ENCODE measurements at places on chromosomes 13 and 19.

- DNase-seq = no peak
These were observed 29.1 kb downstream of the NFIX start for GRCh38 chr19:13024126-13024950.

DNA sequence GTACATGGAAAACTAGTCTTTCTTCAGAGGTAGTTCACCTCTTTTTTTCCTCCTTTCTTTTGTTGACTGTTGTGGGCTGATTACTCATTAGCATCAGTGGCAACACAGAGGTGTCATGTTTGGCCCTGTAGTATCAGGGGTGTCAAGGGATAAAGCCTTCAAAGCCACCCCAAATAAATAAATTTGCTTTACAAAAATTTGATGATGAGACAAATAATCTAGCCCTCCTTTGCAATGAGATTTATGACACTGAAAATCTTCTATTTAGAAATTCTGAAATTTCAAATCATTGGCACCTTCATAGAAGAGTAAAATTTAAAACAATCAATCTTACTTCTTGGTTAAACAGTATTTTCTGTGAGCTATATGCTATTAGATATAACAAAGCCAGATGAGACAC, 1.9 kb downstream of the LACC1 start:
- no peak for DNase-seq

DNA sequence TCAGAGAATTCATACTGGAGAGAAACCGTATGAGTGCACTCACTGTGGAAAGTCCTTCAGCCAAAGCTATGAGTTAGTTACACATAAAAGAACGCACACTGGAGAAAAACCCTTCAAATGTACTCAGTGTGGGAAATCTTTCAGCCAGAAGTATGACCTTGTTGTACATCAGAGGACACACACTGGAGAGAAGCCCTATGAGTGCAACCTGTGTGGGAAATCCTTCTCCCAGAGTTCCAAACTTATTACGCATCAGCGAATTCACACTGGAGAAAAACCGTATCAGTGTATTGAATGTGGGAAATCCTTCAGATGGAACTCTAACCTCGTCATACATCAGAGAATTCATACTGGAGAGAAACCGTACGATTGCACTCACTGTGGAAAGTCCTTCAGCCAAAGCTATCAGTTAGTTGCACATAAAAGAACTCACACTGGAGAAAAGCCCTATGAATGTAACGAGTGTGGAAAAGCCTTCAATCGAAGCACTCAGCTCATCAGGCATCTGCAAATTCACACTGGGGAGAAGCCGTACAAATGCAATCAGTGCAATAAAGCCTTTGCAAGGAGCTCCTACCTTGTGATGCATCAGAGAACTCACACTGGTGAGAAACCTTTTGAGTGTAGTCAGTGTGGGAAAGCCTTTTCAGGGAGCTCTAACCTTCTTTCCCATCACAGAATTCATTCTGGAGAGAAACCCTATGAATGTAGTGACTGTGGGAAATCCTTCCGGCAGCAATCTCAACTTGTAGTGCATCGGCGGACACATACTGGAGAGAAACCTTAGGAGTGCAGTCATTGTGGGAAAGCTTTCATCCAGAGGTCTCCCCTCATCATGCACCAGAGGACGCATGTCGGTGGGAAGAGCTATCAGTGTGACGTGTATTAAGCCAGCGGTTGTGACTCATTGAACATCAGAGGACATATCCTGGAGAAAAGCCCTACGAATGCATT, 16.5 kb upstream of the ZNF8 start:
- no peak for DNase-seq

DNA sequence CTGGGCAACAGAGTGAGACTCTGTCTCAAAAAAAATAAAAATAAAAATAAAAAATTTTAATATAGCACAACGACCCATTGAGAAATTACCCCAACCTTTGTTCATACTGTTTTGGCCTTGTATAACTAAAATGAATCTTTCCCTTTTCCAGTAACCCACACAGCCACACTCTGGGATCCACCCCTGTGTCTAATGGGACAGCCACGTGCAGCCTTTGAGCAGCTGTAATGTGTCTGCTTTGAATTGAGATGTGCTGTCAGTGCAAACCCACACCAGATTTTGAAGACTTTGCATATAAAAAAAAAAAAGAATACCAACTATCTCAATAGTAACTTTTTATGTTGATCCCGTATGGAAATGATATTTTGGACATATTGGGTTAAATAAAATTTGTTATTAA, 112.7 kb upstream of the UBL3 start:
- DNase-seq = no peak

DNA sequence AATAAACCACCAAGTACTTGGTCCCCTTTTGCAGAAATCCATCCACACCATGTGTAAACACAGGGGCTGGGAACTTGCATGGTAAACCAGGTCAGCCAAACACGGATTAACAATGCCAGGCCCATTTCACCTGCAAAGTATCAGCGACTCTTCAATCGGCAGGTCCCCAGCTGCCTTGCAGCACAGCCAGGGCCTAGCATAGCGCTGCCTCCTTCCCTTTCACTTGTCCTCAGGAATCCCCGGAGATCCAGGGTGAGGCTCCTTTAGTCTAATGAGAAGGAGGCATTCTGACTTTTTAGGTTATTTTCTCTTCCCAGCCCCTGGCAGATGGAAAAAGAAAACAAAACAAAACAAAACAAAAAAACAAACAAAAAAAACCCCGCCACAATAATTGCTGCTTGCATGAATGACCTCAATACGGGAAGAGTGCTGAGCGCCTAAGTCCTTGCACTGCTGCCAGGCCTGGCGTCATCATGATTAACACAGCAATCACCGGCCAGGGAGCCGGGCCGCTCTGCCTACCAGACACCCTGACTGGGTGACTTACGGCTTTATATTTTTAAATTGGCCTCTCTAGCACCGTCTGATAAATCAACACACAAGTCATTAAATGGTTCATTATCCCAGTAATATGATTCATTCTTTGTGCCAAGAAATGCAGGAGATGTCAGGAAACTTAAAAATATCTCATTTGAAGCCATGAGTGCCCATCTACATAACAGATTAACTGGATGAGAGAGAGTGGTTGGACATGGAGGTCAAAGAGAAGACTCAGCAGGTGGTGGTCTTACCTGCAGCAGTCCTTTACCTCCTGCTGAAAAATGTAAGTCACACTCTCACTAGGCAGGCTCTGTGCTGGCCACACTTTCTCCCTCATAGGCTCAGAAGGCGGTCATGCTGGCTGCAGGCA, 692.7 kb downstream of the UQCRFS1 start:
- no peak for DNase-seq

DNA sequence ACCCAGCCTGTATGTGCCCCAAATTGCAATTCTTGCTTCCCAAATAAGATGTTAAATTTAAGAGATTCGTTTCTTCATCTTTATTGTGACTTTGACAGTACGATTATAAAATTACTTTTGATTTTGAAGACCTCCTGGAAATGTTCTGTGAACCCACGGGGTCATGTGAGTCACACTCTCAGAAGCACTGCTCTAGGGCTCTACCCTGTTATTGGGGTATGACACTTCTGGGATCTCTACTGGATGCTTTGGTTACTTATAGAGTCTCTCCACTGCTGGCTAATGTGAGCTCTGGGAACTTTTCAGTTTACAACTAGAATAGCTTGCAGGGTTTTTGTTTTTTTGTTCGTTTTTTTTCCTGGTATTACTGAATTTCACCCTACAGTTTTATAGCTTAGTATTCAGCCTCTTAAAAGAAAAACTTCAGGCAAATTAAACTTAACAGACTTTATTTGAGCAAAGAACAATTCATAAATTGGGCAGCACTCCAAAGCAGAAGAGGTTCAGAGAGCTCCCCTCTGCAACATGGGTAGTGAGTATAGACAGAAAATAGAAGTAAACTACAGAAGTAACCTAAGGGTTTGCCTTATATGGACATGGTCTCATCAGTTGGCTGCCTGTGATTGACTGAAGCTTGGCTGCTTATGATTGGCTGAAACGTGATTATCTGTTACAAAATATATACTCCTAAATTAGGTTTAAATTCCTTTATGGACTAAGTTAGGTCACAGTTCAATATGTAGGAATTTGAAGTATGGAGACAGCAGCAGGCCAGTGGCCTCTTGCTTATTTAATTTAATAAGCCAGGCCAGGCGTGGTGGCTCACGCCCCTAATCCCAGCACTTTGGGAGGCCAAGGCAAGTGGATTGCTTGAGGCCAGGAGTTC, 28.5 kb upstream of the PSPC1 start:
- no peak for DNase-seq

DNA sequence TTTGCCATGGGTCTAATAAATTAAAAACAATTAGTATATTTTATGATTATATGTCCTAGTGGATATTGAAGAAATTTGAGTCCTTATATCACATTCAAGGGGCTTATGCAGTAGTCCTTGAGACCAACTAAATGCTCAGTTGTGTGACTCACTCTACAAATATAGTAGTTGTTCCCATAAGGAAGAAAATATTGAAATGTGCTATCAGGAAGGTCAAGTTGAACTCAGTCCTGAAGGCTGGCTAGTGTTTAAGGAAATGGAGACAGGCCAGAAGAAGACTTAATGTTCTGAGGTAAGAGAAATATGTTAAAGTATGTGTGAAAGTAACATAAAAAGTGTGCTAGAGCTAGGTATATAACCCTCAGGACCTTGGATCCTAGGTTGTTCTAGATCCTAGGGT, 766.1 kb upstream of the GPC6 start:
- DNase-seq = no peak

DNA sequence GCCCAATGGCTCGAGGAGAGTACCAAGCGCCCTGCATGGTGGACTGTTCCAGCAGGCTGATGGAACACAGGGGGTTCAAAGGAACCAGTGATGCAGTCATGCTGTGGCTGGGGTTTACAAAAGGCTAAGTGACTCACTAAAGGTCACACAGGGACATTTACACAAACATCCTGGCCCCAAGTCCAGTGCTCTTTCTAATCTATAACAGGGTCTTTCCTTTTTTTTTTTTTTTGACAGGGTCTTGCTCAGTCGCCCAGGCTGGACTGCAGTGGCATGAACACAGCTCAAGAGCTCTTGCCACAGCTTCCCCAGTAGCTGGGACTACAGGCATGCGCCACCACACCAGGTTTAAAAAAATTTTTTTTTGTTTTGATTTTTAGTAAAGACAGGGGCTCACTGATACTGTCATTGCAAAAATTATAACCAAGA, 2.8 kb upstream of the SLC25A15 start:
- no peak for DNase-seq

GRCh38 chr19:2201473-2202148, 34.5 kb downstream of the PLEKHJ1 start:
- DNase-seq = no peak

GRCh38 chr19:13946414-13946813, 5.9 kb upstream of the DCAF15 start:
- DNase-seq = no peak

DNA sequence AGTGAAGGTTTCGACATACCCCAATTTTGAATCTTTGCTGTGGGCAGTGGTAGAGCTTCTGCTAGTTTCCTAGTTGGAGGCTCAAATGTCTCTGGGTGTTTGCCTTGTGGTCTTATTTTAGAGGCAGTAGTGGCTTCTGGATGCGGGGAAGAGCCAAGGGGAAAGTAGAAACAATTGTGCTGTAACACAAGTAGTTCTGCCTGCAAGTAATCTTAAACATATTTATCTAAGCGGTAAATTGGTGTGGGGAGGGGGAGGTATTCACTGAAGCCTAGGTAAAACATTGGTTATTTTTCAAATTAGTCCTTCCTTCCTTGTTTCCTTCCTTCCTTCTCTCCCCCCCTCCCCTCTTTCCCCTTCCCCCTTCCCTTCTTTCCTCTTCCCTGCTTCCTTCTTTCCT, at the start of gene PCDH20:
TSS of gene PCDH20 (minus strand) at position 101 of the 400 bp plus-strand sequence. CDS start 691 bp downstream, outside the sequence.
- no peak for DNase-seq

DNA sequence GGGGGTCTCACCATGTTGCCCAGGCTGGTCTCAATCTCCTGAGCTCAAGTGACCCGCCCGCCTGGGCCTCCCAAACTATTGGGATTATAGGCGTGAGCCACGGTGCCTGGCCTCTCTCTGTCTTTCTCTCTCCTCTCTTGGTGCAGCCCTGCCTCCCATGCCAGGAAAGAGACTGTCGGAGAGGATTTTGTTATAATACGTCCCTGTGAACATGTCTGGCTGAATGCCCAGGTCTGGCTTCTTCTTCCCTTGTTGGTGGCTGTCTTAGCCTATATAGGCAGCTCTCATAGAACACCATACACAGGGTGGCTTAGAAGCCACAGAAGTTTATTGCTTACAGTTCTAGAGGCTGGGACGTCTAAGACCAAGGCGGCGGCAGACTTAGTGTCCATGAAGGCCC, 46.4 kb downstream of the PEX11G start:
- DNase-seq = no peak

DNA sequence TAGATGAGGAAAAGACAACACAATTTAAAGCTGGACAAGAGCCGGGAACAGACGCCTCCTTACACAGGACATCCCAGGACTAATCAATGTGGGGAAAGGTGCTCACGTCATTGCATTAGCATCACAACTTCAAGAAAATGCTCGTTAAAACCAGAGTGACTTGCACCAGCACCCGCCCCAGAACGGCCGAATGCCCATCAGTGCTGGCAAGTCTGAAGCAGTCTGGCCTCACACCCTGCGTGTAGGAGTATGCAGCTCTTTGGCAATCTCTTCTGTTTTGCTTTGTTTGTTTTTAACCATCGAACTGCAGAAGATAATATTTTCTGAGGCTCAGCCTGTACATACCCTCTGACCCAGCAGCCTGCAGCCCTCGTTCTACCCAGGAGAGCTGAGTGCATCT, 44.8 kb upstream of the LDLR start:
- DNase-seq = no peak

DNA sequence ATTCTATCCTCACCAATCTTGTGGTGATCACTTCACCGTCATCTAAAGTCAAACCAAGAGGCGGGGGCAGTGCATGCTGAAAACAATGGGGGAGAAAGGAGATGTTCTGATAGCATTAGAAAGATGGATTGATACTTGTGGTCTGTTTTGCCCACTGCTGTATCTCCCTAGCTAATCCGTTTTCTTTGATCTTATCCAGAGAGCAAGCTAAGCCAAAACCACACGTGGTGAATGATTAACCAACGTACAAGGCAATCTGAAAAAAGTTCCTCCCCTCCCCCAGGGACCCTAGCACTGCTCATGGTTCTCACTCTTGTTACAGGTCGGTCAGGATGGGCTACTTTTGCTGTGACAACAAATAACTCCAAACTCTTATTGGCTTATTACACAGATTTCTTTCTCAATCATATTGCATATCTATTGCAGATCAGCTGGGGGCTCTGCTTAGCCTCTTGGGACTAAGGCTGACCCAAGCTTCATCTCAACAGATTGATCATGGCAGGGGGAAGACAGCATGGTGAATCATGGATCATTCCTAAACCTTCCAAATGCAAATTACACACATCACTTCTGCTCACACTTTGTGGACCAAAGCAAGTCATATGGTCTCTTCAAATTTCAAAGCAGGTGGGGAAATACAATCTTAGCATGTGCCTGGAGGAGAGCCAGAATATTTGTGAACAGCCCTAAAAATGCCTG, 11.9 kb upstream of the C13orf42 start:
- DNase-seq = no peak

Measured in vagina (tissue), 2 donors.